H4 (cell line): ENCODE measurements at places on chromosomes 7 and 10.

- peak; percentile 53 for DNase-seq
These were observed 761.0 kb upstream of the PHF14 start for GRCh38 chr7:10212649-10213048.

DNA sequence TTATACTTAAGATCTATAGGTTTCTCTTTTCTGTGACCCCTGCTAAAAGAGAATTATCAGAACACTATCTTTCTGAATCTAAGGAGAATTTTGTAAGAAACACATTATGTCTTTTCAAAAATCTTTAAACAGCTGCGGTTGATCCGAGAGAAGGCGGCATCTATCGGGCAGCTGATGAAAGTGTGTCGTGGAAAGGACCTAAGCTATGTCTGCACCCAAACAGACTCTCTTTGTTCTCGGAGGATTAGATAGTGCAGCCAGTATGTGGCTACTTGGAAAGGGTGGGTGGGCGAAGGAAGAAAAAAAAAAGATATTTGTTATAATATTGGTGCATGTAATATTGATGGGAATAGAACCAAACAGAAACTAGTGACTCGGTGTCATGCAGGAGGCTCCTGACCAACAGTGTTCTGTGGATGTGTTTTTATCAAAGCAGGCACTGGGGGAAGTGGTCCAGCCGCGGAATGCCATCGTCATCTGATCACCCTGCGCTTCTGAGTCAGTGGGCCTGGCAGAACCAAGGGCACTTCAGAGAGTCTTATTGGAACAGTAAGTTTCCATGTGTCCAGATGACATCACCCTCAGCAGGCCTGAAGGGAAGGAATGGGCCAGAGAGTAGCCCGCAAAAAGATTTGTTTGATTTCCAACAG, 509.7 kb upstream of the AKR1E2 start:
- peak; percentile 83 for DNase-seq

DNA sequence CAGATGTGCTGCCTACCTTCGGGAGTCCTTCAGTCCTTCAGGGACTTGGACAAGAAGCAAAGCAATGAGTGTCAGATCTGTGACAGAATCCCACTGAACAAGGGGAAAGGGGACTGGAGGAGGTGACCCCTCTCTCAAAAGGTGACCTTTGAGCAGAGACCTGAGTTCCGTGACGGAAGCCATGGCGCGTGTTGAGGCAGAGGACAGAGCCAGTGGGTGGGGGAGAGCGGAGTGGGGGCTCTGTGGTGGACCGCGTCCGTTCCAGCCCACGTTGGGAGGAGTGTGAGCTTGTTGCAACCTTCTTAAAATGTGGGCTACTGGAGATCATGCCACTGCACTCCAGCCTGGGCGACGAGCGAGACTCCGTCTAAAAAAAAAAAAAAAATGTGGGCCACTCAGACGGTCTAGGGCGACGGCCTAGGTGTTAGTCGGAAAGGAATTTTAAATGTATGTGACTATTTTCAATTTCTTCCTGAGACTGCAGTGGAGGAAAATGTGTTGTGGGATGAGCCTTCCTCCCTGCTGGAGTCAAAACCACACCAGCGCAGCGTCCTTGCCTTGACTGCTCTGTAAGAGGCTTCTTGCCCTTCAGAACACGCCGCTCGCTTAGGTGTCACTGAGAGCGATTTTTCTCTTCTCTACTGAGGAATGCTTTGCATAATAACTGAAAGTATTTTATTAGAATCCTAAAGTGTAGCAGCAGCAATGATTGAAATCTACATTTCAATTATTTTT, 272.7 kb downstream of the CELF2 start:
- no peak for DNase-seq

DNA sequence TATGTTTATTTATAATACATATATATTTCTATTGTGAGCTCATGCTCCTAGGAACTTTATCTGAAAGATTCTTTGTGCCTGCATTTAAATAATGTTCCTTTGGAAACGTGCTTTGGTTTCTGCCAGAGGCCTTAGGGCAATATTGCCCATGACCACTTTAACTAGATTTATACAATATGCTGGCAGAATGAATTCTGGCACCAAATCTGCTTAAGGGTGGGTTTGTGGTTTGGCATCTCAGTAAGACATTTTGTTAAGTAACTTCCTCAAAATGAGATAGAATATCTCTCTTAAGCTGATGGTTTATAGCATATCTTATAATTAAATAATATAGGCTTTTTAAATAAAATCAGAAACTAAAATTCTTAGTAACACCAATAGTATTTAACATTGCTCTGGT, 252.9 kb downstream of the RNLS start:
- no peak for DNase-seq
